ENCODE measurements at places on chromosomes 1 and 21.

GRCh38 chr1:112923959-112924349 lies 32.0 kb downstream of the SLC16A1 start:
- no peaks in the 10 kb centered on the region for H3K27me3 ChIP-seq
- H3K36me3 ChIP-seq, result peaks cover 15% of the 10 kb centered on the region
- H3K4me3 ChIP-seq, result no peak overlapping the region
- no peak for DNase-seq

DNA sequence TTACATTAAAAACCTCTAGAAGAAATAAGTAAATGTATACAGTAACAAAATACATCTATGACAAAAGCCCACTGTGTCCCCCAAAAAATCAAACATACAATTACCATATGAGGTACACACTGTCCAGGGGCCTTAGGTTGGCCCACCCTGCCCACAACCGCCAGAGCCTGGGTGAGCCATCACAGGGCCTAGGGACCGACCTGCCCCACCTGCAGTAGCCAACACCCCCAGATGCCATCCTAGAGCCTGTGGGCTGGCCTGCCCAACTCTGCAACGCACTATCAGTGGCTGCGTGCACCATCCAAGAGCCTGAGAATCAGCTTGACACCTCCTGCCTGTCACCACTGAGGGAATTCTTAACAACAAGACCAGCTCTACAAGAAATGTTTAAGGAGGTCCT lies 39.0 kb downstream of the FAF1 start:
- no peaks in the 10 kb centered on the region for H3K27me3 ChIP-seq
- H3K36me3 ChIP-seq, result no peaks in the 10 kb centered on the region
- H3K4me3 ChIP-seq, result no peak overlapping the region
- H3K27ac ChIP-seq, result no peak overlapping the region

DNA sequence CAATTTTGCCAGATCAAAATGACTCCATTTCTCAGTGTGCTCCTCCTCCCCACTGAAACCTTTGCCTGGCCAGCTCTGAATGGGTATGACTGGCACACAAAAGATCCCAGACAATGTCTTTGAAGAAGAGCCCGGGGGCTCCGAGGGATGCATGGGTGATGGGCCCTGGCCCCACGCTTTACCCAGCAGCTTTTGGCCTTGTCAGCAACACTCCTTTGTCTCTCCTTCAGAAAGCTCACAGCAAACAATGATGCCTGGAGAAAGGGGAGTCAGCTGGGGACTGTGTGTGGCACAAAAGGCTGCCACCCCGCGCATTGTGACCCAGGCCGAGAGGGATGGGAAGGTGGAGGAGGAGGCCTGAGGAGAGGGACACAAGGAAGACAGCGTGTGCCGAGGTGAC lies 45.9 kb downstream of the PLXNA2 start:
- no peak overlapping the region for H3K27ac ChIP-seq
- H3K27me3 ChIP-seq, result no peaks in the 10 kb centered on the region
- no peak for DNase-seq
- peaks cover 17% of the 10 kb centered on the region for H3K4me1 ChIP-seq
- peaks cover 4% of the 10 kb centered on the region for H3K36me3 ChIP-seq

DNA sequence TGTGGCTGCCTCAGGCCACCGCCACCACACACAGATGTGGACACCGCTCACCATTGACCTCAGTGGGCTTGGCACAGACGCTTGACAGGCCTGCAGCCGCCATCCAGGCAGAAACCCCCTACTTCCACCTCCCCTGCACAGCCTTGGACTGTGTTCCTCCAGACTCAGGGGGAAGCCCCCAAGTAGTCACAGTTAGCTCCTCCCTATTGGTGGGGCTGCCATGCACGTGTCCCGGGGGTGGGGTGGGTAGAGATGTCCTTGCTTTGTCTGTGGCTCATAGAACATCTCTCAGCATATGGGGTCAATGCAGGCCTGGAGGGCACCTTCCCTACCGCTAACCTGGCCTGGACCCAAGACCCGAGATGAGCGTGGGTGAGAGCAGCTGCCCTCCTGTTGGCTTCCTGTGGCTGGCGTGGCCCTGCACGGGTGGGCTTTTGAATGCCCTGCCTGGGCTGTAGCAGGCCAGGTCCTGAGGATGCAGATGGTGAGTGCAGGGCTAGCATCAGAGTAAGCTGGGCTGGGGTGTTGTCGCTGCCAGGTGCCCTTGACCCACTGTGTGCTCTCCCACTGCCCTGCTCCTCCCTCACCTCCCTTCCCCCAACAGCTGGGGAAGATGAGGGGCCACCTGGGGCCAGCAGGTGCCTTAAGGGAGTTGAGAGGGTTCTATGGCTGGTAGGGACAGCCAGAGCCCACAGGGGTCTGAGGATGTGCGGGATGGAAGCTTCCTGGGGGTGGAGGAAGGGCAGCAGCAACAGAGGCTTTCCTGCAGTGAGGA lies 6.2 kb downstream of the CROCC start:
- H3K4me3 ChIP-seq, result no peak overlapping the region
- H3K27ac ChIP-seq, result no peak overlapping the region
- no peak for DNase-seq
- H3K36me3 ChIP-seq, result no peaks in the 10 kb centered on the region
- H3K27me3 ChIP-seq, result no peaks in the 10 kb centered on the region

DNA sequence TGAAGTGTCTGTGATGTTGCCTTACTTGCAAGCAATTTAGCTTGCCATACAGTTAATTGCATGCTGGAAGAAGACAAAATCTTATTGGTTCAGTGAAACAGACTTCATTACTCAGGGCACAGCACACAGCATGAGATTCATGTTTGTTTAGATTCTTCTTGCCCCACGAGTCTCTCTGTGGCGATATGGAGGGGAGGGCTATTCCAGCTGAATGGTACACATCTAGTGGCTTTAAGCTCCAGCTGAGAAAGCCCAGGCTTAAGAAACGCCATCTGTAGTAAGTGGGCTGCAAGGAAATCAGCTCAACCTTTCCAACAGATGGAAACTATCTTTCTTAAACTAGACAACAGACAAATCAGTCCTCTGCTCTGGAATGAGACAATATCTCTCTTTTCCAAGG lies 1022.0 kb downstream of the NCAM2 start:
- H3K4me3 ChIP-seq, result no peak overlapping the region
- no peaks in the 10 kb centered on the region for H3K27me3 ChIP-seq
- H3K36me3 ChIP-seq, result no peaks in the 10 kb centered on the region

DNA sequence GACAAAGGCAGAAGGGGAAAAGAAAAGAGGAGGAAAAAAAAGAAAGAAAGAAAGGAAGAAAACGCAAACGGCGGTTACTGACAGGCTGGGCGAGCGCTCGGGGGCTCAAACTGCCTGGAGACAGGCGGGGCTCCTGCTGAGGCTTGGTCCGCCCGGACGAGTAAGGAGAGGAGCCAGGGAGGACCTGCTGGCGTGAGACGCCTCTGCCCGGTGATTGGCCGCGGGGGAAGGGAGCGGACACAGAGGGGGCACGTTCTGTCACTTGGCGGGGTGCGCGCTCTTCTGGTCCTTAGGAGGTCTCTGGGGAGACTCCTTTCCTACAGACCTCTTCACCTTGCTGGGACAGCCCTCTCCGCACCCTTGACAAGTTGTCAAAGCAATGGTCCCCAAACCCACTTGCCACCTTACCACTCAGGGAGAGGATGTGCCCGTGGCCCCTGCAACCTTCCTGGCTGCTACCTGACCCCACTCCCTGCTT lies 791 bp upstream of the PIK3R3 start:
- DNase-seq, result no peak
- H3K4me3 ChIP-seq, result peak overlapping the region; percentile 86
- H3K27ac ChIP-seq, result peak overlapping the region; percentile 99
- H3K4me1 ChIP-seq, result peaks cover 59% of the 10 kb centered on the region
- H3K36me3 ChIP-seq, result peaks cover 50% of the 10 kb centered on the region
- H3K27me3 ChIP-seq, result no peaks in the 10 kb centered on the region

DNA sequence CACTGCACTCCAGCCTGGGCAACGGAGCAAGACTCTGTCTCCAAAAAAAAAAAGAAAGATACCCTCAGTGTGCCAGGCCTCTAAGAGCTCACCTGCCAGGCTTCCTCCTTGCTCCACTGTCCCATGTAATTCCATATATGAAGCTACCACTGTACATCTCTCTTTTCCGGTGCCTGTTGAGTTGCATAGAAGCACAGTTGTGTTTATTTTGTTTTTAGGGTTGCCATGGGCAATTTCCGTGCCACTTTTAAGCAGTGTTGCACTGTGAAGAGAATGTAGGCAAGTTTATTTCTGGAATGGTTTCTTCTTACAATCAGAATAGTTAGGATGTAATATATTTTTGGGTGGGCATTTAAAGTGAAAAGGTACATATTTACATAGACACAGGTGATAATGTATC lies 23.3 kb downstream of the MR1 start:
- H3K36me3 ChIP-seq, result no peaks in the 10 kb centered on the region
- H3K27me3 ChIP-seq, result peaks cover 24% of the 10 kb centered on the region

DNA sequence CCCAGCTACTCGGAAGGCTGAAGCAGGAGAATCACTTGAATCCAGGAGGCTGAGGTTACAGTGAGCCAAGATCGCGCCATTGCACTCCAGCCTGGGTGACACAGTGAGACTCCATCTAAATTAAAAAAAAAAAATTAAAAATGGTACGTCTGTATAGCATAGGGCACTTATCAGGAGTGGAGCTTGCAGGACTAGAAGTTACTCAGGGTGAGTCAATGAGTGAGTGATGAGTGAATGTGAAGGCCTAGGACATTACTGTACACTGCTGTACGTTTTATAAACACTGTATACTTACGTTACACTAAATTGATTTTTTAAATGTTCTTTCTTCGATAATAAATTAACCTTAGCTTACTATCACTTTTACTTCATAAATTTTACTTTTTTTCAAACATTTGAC lies 183.6 kb downstream of the NR5A2 start:
- no peaks in the 10 kb centered on the region for H3K36me3 ChIP-seq
- no peaks in the 10 kb centered on the region for H3K27me3 ChIP-seq
- H3K4me1 ChIP-seq, result peaks cover 7% of the 10 kb centered on the region

DNA sequence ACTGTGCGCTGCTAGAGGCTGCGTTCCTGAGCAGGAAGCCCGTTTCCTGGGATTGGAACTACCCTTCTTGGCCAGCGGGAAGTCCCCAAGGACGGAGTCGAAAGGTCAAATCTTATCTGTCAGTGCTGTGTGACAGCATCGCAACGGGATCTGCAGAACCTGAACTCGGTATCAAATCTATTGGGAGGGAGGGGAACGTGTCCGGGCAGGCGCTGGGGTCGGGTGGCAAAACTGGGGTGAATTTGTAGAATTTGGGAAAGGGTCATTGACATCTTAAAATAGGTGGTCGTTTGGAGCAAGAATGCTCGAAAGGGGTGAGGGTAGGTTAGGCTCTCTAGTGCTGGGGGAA lies 725 bp upstream of the ARPC5 start:
- peak overlapping the region; percentile 94 for H3K27ac ChIP-seq
- DNase-seq, result no peak
- H3K4me1 ChIP-seq, result peaks cover 17% of the 10 kb centered on the region

GRCh38 chr1:169003864-169004516 lies 102.5 kb upstream of the ATP1B1 start:
- no peaks in the 10 kb centered on the region for H3K27me3 ChIP-seq
- no peaks in the 10 kb centered on the region for H3K36me3 ChIP-seq
- DNase-seq, result peak; percentile 12

DNA sequence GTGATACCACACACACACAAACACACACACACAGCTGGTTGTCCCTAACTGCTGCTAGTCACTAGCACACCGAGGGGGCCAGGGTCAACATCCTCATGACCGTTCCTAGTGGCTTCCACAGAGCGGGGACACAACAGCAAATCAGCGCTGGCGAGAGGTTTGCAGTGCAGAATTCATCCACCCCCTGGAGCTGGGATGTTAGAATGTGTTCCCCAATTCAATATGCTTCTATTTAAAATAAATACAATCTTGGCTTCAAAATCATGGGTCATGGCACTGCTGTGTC lies 16.2 kb upstream of the C2CD2 start:
- no peak overlapping the region for H3K4me3 ChIP-seq
- H3K27me3 ChIP-seq, result peaks cover 13% of the 10 kb centered on the region
- H3K36me3 ChIP-seq, result no peaks in the 10 kb centered on the region
- DNase-seq, result no peak
- H3K4me1 ChIP-seq, result no peaks in the 10 kb centered on the region

DNA sequence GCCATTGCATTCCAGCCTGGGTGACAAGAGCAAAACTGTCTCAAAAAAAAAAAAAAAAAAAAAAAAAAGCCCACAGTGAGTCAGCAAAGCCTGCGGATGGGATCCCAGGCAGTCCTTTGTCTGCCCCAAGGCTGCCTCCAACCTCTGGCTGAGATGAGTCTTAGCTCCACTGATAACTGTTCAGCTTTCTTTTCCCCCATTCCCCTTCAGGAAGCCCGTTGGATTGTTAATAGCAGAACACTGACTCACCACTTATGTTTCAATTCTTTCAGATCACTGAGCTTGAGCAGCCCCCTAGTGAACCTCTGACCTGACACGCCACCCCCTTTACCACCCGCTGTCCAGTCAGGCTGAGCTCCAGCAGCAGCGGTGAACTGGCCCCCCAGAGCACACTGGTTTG lies 57.5 kb downstream of the ERG start:
- H3K27me3 ChIP-seq, result peaks cover 37% of the 10 kb centered on the region
- H3K4me1 ChIP-seq, result no peaks in the 10 kb centered on the region
- H3K4me3 ChIP-seq, result no peak overlapping the region
- no peaks in the 10 kb centered on the region for H3K36me3 ChIP-seq

DNA sequence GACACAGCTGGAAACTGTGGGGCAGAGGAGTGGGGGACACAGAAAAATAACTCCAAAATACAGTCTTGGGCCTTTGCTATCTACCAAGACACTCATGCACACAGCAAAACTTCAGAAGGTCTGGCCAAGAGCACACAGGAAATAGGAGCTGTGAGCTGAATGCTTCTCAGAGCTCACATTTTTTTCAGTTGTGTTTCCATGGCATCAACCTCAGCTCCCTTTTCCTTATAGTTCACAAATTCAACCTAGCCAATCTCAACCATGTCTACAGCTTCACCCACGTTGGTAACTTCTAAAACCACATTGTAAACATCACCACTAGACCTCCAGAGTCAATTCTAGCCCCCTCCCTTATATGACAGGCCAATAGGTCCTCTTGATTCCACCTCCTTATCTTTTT lies 19.6 kb upstream of the SYNJ1 start:
- H3K27ac ChIP-seq, result no peak overlapping the region
- H3K36me3 ChIP-seq, result peaks cover 40% of the 10 kb centered on the region
- no peaks in the 10 kb centered on the region for H3K4me1 ChIP-seq

DNA sequence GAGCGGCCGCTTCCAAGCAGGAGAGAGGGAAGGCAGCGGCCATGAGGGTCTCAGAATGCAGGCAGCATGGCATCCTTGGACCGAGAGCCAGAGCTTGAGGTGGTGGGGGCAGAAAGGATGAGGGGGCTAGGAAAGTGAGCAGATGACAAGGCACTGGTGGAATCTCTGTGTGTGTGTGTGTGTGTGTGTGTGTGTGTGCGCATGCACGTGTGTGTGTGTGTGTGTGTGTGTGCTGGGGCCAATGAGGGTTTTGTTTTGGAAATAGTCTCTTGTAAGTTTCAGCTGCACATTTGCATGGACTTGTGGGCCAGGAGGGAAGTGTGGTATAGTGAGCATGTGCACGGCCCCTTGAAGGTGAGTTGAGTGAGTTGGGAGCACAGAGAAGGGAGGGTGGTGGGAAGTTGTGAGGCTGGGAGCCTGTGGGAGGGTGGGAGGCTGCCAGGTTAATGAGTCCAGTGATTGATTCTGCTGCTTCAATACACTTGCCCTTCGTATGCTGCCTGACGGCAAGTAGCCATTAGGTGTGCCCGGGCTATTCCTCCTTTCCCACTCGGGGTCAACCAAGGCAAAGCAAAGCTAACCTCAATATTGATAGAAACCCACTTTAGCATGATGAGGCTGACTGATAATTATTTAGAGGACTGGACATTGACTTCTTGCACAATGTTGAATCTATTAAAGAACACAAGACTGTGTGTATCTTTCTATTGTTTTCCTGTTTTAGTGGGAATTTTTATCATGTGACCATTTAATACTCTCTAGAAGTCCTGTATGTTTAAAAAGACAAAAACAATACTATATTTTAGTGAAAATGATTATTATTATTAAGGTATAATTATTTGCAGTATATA lies 80.3 kb downstream of the PROX1 start:
- H3K4me1 ChIP-seq, result no peaks in the 10 kb centered on the region
- DNase-seq, result no peak
- no peak overlapping the region for H3K27ac ChIP-seq
- H3K4me3 ChIP-seq, result no peak overlapping the region
- H3K36me3 ChIP-seq, result no peaks in the 10 kb centered on the region
- H3K27me3 ChIP-seq, result peaks cover 87% of the 10 kb centered on the region
